ENCODE measurements at places on chromosomes 1 and 21. TPM values are rescaled to one million over a fixed set of nuclear protein-coding genes. Genes with fewer than 3 reads are reported as not detected.

DNA sequence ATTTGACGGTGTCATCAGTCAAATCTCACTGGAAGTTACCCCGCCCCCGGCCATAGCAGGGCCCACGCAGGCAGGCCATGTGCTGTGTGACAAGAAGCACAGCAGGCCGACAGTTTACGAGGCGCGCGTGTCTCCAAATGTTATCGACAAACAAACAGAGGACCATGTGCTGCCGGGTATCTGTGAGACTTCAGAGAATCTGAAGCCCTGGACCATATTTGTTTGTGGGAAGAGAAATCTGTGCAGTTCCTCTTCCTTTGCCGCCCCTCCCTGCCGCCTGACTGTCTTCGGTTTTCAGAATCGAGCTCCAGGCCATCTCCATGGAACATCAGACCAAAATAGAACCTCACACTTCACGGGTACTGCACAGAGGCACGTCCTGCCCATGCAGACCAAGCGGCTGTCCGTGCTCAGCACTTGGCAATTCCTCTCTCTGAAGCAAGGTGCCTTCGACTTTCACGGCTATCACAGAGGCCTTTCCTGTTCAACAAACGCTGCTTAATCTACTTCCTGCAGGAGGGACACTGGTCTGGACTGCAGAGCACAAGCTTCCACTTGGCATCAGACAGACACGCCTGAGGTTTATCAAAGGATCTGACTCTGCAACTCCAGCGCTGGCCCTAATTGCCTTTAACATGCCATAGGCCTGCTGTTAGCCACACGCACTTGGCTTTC, 135.7 kb upstream of the KRTAP19-8 start:
- peak; percentile 57 for DNase-seq

GRCh38 chr1:161726473-161727255, 5.3 kb downstream of the FCRLB start:
- DNase-seq: peak; percentile 51

GRCh38 chr1:202355944-202356553, 7.5 kb downstream of the PPP1R12B start:
- DNase-seq: no peak

DNA sequence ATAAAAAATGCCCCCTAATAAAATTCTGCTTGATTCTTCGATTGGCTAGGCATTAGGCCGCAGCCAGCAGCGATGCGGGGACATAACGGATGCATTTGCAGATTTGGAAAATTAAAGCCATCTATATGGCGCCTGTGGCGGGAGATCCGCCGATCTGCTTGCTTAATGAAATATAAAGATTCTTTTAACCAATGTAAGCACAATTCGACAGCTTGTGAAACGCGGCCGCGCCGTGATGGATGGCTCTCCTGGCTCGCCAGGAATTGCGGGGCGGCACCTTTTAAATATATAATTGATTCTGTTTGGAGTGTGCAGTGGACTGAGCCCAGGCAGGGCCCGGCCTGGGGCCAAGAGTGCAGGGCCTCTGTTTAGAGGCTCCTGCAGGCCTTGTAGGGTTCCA, 8.0 kb downstream of the DMBX1 start:
- no peak for DNase-seq

GRCh38 chr1:220076861-220077762, 12.5 kb downstream of the BPNT1 start:
- DNase-seq: peak; percentile 43

DNA sequence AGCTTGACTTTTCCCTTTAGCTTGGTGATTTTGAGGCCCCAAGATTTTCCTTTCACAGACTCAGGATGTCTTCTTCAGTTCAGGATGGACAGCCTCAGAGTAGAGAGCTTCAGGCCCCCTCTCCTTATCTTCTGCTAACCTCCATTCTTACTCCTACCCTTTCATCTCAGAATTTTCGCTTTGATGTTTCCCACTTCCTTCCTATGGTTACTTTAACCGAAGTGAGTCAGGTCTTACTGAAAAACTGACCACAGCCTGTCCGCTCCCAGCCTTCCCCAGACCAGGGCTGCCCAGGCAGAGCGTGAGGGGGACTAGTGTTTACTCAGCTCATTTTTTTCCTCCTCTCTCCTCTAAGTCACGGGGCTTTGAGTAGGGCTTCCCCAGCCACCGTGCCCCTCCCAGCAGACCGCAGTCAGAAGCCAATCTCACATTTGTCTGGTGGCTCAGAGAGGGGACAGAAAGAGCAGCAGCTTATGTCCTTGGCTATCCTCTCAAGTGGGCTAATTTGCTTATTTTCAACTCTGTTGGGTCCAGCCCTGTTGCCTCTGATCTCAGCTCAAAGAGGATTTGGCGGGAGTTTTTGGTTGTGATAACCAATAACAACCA, 4.2 kb upstream of the IL19 start:
- no peak for DNase-seq

- no peak for DNase-seq
Measured at GRCh38 chr1:220409771-220410595, 118.0 kb upstream of the MARK1 start.

DNA sequence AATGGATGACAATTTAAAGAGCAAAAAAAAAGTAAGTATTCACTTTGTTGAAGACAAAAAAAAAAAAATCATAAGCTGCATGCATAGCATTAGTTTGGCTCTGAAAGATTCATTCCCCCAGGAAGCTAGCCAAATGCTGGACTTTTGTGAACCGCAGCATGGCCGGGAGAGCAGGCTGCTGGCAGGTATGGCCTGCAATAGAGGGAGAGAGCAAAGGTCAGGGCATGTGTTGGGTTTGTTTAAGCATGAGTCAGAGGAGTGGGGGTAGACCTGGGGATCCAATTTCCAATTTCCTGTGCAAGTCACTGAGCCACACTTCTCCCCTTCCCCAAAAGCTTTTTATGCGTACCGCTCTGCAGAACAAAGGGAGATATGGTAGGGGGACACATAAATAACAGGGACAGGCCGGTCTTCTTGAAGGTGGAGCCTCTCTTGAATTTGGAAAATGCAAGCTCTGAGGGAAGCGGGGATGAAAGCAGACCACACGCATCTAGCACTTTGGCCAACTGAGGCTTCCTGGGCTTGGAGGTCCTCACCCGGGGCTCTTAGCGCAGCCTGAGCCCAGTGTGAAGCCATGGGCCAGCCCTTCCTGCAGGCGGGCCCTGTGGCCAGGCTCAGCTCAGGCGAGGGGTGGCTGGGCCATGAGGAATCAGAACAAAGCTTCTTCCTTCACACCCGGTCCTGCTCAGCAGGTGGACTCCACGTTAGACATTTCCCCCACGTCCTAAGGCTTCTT, 171.1 kb downstream of the TOMM20 start:
- DNase-seq: peak; percentile 46

GRCh38 chr1:87329526-87330056, 911 bp downstream of the LMO4 start:
- DNase-seq: peak; percentile 34

The KPRP gene
- not detected for total RNA-seq

The ADCY10 gene
- total RNA-seq: not detected

The NCDN gene
- 11.9 TPM for total RNA-seq

The CNTN2 gene
- total RNA-seq: not detected

Data from dermis blood vessel endothelial cell (primary cell).